Ovary (tissue), 10 donors: ENCODE measurements at places on chromosomes 11 and 22.

DNA sequence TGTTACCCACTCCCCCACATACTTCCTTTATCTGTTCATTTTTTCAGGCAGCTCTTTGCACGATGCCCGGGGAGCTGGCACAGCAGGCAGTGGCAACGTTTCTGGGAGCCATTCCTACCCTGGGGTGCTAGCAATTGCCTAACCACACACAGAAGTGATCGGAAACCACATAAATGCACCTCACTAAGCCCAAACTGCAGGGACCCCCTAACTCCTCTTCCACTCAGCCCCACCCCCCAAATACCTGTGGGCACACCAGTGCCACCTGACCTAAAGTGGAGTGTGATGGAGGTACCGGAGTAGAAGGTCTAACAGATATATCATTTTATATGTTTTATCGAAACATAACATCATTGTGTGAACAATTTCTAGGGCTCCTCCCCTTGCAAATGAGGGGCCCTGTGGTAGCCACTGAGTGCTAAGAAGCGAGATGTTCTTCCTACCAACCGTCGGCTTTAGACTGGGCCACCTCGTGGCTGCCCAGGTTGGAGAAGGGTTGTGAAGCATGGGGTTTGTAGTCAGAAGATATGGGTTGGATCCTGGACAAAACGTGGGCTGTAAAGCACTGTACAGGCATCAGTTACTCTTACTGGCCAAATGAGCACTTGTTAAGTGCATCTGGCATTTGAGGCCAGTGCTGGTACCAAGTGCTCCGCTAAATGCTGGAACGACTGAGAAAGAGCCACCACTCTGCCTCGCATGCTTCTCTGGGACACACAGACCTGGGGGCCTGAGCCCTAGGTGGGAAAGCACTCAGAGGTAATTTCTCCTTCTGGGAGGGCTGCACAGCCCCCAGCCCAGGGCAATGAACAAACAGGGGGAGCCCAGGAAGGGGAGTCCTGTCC lies 2.8 kb downstream of the MRGPRD start:
- H3K4me3 ChIP-seq, result no peak overlapping the region
- peak; percentile 2 for DNase-seq
- H3K4me1 ChIP-seq, result no peaks in the 10 kb centered on the region

- peak overlapping the region; percentile 47 for H3K27ac ChIP-seq
- no peaks in the 10 kb centered on the region for H3K36me3 ChIP-seq
- no peaks in the 10 kb centered on the region for H3K27me3 ChIP-seq
- peaks cover 17% of the 10 kb centered on the region for H3K4me1 ChIP-seq
- peak overlapping the region; percentile 6 for H3K4me3 ChIP-seq
- DNase-seq, result peak; percentile 69
These were observed 2.6 kb downstream of the PATZ1 start for GRCh38 chr22:31343235-31344191.

GRCh38 chr11:130999086-130999485 lies 82.8 kb upstream of the SNX19 start:
- no peaks in the 10 kb centered on the region for H3K4me1 ChIP-seq
- no peaks in the 10 kb centered on the region for H3K36me3 ChIP-seq
- no peak overlapping the region for H3K27ac ChIP-seq
- DNase-seq, result no peak

DNA sequence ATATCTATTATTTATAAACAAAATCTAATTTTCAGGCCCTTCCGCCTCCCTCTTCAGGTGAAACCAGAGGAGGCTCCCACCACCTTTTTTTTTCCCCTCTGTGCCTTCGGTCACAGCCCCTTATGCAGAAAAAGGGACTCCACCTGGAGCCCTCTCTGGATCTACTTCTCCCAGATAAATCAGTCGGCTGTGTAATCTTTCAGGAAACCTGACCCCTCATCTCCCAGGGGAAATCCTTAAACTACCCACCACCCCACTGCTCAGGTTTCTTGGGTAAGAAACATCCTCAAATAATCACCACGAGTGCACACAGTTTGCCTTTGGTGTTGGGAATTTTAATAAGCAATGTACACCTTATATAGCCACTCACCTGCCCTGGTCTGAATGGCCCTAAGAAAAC lies 104.2 kb downstream of the NAV2 start:
- no peak overlapping the region for H3K27ac ChIP-seq
- H3K36me3 ChIP-seq, result no peaks in the 10 kb centered on the region
- no peak overlapping the region for H3K4me3 ChIP-seq
- H3K27me3 ChIP-seq, result no peaks in the 10 kb centered on the region
